ENCODE measurements at places on chromosomes 7 and 10.

DNA sequence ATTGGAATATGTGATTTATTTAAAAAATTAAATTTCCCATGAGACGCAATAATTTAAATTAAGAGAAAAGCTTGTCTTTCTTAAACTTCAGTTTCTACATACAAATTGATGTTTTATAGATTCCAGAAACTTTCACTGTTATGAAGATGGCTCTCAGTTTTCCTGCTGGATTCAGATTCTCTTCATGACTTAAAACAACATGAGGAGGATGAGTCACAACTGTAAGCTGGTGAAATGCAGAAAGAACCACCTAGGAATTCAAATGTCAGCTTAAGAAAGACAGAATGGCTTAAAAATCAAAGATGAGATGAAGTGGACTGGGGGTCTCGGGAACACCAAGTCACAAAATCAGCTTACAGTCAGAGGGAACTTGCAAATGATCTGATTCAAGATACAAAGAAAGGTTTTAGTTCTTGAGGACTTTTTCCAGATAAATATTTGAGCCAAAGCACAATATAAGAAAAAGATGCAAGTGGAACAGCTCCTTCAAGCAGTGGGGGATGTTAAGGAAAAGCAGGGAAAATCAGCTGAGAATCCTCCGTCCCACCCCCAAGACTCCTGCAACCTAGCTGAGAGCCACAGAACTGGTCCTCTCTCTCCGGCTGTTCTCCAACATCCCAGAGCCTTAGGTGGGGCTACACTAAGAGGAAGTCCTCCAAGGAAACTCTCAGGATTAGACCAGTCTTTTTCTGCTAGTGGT is 279.8 kb downstream of the KCNMA1 start:
- no peak for DNase-seq

DNA sequence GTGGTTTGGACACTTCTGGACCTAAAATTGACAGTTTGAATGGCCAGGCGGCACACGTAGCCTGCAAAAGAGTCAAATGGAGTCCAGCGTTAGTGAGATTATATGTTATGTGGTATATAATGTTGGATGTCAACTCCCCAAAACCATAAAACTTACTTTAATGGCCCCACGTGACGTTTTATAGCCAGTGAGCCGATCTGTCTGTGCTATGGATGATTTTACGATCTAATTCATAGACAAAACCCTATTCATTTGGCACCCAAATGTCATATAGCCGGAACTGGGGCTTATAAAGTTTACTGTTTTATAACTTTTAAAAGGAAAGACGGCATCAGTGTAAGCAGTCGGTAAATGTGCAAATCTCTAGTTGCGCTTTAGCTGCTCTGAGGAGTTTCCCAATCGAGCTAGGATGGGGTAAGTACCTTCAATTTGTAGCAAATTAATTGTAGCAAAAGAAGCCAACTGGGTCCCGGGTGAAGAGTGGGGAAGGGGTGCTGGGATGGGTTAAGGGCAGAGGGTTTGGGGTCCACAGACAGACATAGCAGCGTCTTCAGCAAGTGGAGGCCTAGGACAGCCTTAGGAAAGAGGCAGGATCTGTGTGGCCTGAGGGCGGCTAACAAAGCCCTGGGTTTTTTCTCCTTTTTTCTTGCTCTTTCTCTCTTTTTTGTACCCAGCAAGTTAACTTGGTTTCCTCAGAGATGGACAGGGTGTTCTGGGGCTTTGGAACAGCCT is 3.2 kb downstream of the HOXA5 start:
- no peak for DNase-seq

- DNase-seq = no peak
These were observed 696 bp downstream of the GIMAP4 start for GRCh38 chr7:150567871-150568301.

- no peak for DNase-seq
These were observed 101.4 kb downstream of the RELN start for GRCh38 chr7:103887853-103888602.

DNA sequence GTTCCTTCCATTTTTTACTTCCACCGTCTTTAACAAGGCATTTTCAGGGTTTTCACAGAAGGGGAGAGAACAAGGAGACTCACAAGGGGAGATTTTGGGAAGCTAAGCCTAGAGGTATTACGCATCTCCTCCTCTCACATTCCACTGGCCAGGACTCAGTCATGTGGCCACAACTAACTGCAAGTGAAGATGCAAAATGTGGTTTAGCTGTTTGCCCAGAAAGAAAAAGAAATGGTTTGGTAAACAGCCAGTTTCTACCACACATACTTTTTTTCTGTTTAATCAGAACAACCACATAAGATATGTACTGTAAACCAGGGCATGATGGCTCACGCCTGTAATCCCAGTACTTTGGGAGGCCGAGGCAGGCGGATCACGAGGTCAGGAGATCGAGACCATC is 21.4 kb upstream of the HELLS start:
- no peak for DNase-seq

DNA sequence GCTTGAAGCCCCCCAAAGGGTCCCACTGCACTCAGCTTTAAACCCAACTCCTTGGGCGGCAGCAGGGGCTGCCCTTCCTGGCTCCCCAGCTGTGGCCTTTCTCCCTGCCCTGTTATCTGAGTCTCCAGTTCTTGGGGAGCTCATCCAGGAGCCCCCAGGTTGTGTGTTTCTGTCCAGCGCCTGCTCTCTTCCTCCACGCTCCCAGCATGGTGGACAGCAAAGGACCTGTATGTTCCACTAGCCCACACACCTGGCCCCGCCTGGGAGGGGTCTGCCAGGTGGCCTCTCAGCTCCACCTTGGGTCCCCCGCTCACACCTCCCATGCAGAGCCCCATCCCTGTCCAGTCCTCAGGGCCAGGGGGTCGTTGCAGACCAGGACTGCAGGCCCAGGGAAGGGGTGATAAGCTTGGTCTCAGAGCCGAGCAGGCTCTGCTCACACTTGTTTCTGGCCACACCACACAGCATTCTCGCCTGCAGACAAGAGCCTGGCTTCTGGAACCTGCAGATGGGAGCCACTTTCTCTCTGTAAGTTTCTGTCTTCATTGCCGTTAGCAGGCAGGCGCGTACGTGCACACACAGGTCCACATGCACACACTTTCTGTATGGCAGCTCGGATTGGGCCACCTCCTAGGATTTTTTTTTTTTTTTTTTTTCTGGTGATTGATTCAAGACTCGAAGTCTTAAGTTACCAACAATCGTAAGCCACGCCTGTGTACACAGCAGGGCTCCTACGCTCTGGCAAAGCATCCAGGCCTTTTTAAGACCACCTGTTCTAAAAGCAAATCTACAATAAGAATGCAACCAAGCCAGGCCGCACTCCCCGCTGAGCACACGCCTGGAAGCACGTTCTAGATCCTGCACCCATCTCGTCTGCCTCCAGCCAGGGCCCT is 104.6 kb downstream of the CYTH3 start:
- no peak for DNase-seq

GRCh38 chr10:63464402-63465292 is 1.1 kb downstream of the JMJD1C start:
- no peak for DNase-seq

DNA sequence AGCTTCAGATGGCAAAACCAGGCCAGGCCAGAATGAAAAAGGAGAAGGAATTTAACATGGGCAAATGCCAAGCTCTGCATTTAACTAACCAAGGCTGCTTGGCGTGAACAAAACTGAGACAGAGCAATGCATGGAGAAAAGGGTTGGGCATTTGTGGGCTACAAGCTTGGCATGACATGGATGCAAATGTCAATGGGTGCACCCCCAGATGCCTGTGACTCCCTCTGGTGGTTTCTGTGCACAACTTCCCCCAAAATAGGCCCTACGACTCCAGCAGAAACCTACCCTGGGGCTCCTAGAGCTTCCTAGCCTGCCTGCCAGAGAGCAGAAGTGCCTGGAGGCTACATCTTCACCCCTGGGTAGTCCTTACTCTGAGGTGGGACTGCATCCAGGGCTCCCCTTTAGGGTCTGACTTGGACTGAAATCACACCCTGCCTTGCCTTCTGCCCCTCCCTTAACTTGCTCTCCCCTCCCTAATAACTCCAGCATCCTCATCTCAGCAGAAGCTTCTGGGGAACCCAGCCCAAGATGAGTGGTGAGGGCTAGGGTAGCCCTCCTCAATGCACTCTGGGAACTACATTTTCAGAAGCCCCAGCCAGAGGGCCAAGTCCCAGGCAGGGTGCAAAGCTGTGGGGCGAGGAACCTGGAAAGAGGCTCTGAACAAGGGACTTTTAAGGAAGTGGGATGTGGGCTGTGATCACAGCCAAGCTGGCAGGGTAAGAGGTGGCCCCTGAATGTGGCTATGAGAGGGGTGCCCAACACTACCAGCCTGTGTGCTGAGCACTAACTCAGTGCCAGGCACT is 11.3 kb downstream of the GPRIN2 start:
- no peak for DNase-seq

DNA sequence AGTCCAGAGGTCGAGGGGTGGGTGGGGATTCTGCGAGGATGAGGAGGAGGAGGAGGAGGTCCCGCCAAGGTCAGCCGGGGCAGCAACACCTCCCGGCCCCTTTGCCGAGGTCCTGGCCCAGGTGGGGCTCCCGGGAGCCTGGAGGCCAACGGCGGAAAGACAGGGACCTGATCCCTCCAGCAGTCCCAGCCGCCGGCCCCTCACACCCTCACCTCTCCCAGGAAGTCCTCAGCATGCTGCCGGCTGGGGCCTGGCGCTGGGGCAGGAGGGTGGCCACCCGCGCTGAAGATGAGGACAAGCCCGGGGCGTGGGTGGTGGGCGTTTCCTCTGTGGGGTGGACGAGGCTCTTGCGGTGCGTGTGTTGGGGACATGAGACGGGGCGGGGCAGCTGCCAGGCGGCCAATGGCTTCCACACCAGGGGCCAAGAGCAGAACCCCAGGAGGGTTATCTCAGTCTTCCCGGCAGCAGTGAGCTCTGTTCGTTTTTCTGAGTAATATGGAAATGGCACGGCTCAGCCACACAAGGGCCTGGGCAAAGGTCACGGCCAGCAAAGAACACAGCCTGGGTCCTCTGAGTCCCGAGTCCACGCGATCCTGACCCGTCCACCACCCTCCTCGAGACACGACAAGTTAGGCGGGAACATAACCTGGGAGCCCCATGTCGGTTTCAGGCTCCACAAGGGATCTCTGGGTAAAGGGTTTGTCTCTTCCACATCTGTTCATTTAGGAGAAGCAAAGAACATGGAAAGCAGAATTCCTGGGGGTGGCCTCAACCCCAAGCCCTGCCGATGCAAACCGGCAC is 82.9 kb upstream of the PDGFA start:
- DNase-seq = no peak

- DNase-seq = no peak
These were observed 148.3 kb upstream of the PRPS1L1 start for GRCh38 chr7:18175801-18176450.

DNA sequence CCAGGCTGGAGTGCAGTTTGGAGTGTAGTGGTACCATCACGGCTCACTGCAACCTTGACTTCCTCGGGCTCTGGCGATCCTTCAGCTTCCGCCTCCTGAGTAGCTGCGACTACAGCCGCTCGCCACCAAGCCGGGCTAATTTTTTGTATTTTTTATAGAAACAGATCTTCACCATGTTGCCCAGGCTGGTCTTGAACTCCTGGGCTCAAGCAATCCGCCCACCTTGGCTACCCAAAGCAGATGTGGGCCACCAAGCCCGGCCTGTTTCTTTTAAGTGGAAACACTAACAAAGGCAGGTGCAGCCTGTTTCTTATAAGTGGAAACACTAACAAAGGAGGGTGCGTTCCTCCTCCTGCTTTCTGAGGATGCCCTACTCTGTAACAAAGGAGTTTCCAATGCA is 18.2 kb downstream of the PRF1 start:
- DNase-seq = no peak

DNA sequence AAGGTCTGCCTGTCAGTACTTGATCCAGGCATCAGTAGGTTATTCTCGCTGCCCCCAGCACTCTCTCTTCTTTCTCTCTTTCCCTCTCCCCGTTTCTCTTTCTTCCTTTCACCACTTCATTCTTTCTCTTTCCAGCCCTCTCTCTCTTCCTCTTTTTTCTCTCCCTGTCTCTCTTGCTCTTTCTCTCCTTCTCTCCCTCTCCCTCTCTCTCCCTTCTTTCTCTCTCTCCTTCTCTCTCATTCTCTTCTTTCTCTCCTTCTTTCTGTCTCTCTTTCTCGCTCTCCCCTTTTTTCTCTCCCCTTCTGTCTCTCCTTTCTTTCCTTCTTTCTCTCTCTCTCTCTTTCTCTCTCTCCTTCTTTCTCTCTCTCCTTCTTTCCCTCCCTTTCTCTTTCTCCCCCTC is 7.5 kb upstream of the DRGX start:
- no peak for DNase-seq

GRCh38 chr10:14378387-14378960 is 47.8 kb upstream of the FRMD4A start:
- no peak for DNase-seq

DNA sequence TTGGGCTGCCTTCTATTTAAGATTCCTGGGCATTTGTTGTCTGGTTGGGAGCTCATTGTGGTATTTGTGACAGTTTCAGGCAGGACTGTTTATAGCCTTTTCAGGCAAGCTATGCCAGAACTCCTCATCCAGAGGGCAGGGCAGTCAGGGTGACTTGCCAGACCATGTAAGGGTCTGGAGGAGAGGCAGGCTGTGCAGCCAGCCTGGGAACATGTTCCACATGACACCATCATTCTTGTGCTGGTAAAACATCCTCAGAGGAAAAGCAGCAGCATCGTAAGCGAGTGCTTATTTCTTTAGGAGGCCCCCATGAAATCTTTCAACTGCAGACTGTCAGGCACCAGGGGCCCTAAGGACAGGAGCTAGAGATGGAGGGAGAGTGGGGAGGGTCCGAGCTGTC is 44.0 kb upstream of the SORBS1 start:
- no peak for DNase-seq

DNA sequence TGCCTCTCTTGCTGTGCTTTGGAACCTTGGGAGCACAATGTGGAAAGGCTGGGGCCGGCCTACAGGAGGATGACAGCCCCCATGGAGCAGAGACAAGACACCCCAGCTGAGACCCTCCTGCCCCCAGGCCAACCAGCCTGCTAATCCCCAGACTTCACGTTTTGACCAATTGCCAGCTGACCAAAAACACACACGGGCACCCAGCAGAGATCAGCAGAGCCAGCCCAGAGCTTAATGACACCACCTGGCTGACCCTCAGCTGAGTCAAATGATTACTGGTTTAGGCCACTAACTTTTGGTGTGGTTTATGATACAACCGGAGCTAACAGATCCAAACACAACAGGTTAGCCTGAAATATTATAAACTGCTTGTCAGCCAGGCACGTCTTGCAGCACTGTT is 111.2 kb upstream of the KIF5B start:
- DNase-seq = no peak

DNA sequence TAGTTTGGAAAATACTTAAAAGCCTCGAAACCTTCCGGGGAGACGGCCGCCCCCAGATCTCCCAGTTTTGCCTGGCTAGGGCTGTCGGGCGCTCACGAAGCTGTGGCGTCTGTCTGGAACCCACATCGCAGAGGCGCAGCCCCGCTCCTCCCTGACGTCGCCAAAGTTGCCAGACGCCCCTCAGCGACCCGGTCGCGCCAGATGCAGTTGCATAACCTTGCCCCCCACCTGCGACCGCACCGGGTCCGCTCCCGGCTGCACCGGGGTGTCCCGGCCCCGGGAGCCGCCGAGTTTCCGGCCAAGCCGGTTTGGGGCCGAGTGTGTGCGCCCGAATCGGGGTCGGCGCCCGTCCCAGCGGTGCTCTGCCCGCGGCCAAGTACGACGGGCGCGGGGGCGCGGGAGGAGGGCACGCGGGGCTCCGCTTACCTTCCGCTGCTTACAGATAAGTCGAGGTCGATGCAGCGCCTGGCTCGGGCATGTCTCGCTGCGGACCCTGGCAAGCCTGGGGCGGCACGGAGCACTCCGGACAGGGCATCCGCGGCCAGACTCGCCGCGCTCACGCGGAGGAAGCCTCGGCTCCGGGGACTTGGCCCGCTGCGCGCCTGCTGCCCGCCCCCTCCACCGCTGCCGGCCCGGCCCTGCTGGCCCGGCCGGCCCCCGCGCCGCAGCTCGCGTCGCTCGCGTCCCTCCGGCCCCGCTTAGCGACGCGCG is 665 bp downstream of the INSYN2A start:
- no peak for DNase-seq
